ENCODE measurements at places on chromosomes 7 and 10.
A peak's percentile ranks its signal among the peaks of the same experiment; 100 is the strongest.

DNA sequence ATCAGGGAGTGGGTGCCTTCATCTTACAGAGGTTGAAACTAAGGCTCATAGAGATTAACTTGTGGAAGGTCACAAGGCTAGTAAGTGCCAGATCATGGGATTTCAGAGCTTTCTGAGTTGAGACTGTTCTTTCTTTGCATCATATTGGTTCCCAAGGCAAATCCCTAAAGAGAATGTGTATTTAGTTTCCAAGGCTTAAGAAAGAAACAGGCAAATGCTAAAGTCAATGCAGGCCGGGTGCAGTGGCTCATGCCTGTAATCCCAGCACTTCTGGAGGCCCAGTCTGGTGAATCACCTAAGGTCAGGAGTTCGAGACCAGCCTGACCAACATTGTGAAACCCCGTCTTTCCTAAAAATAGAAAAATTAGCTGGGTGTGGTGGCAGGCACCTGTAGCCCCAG is 19.8 kb downstream of the CDK1 start:
- no peak for DNase-seq

- DNase-seq: no peak
These were observed 232.7 kb downstream of the PHF14 start for GRCh38 chr7:11206177-11206899.

DNA sequence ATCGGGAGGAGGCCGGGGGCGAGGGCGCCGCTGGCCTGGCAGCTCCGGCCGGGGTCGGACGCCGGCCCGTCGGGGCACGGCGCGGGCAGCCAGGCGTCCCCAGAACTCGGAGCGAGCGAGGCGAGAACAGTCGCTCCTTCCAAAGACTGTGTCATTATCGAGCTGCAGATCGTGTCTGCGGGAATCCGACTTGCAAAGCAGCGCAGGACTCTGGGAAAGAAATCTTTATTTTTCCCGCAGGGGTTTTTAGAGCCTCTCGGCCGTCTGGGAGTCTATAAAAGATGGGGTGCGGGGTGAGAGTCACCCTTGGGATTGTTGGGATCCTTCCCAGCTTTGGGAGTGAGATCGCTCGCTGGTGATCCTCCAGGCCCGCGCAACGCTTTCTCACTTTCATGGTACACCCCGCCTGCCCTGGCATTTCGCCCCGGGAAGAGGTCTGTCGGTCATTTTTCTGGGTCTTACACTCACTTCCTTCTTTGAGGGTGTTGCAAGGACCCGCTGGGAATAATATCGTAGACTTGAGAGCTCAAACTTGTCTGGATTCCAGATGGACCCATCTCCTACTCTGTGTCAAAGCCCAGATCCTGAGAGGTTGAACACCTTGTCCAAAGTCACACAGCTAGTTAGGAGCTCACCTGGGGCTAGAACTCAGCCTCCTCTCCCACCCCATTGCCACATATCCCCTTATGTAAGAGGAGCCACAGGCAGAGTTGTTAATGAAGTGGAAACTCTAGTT is 1.0 kb downstream of the UBTD1 start:
- no peak for DNase-seq

DNA sequence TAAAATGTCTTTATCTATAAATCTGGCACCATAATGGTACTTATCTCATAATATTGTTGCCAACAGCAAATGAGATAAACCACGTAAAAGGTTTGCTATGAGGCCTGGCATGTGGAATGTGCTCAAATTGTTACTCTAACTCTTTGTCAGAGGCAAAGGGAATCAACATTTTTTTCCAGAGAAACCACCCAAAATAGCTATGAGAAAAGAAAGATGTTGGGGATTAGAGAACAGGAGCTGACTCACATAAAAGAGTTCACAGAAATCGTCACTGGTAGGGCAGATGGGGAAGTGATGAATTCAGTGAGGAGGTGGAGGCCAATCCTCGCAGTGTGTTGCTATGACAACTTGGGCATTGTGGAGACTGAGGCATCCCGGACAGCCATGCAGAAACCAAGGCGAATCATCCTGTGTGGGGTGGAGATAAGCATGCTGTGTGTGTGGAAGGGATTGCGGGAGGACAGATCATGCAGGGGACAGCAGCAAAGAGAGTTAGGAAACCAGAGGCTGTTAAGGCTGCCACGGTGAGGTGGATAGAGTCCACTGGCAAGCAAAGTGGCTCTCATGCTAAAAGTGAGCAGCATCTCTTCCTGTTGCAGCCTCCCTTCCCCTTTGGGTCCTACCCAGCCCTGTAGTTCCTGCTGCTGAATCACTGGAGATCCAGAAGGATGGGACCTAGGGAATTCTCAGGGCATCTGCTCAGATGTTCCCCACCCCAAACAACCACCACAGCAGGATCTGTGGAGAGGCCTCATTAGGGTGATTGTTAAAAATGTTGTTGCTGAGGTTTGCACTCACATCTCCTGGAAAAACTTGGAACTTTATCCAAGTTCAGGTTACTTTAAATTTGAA is 103.9 kb downstream of the CUBN start:
- DNase-seq: no peak

DNA sequence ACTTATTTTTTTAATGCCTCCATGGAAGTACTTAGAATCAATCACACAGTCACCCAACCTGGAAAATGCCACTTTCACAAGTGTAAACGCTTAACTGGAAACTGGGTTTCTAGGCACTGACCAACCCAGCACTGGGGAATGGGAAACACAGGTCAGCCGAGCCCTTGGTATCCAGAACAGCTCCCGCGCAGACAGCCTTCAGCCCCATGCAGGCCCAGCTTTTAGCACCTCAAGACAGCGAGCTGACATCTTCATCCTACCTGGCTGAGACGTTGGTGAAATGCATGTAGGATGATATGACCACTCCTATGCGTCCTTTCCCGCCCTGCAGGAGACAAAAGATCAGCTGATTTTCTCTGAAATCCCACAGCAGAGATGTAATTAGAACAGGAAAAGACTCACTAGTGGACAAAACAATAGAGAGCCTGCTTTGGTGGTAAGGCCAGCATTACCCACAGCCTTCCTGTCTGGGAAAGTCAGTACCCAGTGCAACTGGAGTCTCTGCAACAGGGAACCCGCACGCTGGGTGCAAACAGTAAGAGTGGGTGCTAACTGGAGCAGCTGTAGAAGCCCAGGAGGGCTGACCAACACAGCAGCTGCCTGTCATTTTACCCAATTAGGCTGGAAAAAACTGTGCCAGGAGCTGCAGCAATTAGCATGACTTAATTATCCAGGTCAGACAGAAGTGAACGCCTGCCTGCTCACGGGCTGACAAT is 153.7 kb downstream of the TNS3 start:
- no peak for DNase-seq

GRCh38 chr10:81019029-81019890 is 481.6 kb downstream of the SH2D4B start:
- DNase-seq: peak; percentile 1
